Jurkat, Clone E6-1 (cell line): ENCODE measurements at places on chromosomes 5 and 9.

DNA sequence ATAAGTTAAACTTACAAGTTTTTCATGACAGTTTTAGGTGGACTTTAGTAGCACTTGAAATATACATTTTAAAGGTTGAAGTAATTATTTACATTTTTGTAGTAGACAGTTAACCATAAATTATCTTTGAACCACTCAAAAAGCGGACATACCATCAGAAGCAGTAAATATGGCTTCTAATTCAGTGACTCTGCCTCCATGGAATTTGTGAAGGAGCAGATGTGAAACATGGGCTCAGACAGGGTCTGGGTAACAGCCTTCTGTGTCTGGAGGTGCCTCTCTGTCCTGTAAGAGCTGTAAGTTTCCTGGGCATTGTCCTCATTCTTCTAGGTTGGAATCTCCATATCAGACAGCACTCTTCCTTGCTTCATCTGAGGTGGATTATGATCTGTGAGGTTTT is 12.4 kb downstream of the RLN2 start:
- DNase-seq: no peak

- no peak for DNase-seq
Measured at GRCh38 chr5:175329976-175330375, 114.0 kb downstream of the DRD1 start.

DNA sequence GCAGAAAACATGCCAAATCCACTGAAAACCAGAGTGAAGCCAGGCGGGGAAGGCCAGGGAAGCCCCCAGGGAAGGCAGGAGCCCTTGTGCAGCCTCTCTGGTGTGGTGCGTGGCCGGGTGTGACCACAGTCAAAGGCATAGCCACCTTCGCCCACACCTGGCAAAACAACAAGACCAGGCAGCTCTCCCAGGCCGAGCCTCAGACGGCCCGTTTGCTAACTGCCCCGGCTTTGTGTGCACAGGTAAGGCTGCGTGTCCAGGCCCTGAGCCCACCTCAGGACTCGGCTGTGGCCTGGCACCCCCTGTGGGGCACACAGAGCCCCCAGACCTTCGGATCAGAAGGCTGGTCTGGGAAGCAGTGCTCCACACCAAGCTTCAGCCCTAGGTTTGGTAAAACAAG is 6.1 kb downstream of the TMEM250 start:
- DNase-seq: no peak

GRCh38 chr5:78509884-78510769 is 138.4 kb downstream of the LHFPL2 start:
- no peak for DNase-seq

- peak; percentile 39 for DNase-seq
Measured at GRCh38 chr9:132802121-132802795, 75.8 kb downstream of the AK8 start.

DNA sequence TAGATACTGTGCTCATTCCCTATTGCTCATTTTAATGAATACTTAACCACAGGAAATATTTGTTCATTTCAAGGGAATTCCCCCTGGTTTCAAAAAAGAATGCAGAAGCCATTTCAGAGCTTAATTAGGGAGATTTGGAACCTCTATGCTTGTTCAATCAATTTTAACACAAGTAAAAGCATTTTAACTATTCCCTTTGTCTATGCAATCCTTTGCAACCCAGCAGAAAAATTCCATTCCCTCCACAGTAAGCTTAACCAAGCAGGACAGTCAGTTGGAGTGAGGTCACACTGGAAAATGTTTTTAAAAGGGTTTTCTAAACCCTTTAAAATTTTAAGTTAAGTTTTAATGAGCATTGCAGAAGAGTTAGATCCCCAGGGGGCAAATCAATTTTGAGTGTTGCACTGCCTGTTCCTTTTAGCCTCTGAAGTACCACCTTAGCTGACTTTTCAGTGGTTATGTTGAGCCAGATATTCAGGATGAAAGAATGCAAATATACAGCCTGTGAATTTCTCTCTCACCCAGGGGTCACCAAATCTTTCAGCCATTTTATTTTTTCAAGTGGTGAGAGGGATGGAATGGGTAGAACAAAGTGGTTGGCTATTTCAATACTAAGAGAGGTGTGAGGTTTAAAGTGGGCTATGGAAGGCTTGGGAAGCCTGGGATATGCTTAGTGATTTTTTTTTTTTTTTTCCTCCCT is 356.2 kb upstream of the NUDT12 start:
- DNase-seq: no peak

DNA sequence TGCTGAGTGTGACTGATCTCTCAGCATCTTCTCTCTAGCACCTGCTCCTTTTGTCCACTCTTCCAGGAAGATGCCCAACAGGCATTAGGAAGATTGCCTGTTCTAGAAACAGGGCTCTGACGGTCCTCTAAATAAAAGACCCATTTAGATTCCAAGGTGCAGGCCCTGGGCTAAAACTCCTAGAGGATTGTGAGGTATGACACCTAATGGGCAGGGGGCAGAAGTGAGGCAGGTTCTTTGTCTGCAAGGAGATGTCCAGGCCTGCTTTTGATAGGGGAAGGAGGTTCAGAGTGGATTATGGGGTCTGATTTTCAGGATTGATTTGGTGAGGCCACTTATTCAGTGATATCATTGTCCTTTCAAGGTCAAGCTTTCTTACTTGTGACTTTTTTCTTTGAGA is 140.8 kb upstream of the TRPC7 start:
- no peak for DNase-seq

DNA sequence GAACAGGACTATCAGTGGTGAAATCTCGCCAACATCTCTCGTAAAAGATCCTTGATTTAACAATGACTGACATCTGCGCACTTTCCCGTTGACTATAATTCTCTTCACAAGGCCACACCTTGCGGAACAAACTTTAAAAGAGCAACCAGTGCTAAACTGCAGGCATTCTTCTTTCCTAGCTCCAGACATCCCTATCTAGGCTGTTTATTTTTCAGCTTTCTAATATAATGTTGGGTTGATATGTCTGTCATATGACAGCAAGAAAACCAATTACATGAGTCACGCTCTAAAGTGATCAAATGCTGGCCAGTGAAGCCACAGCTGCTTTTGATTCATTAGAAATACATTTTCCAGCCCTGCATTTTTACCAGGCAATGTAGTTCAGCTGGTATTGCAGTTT is 162.5 kb downstream of the ELAVL2 start:
- DNase-seq: no peak

DNA sequence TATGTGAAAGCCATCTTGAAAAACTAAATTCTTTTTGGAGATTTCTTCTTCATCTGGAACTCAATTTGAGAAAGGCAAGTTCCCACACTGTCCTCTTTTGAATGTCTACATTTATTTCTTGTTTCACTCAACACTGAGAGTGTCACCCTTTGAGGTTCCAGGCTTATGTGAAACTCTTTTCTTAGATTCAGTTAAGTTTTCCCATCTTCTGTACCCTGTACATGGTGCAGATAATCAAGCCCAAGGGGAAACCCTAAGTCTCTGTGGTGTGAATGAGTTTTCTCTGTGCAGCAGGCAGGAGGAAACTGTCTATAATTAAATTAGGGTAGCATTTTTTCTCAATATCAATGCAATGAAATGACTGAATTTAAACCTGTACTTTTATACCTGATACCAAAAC is 72.3 kb upstream of the PRLR start:
- no peak for DNase-seq

DNA sequence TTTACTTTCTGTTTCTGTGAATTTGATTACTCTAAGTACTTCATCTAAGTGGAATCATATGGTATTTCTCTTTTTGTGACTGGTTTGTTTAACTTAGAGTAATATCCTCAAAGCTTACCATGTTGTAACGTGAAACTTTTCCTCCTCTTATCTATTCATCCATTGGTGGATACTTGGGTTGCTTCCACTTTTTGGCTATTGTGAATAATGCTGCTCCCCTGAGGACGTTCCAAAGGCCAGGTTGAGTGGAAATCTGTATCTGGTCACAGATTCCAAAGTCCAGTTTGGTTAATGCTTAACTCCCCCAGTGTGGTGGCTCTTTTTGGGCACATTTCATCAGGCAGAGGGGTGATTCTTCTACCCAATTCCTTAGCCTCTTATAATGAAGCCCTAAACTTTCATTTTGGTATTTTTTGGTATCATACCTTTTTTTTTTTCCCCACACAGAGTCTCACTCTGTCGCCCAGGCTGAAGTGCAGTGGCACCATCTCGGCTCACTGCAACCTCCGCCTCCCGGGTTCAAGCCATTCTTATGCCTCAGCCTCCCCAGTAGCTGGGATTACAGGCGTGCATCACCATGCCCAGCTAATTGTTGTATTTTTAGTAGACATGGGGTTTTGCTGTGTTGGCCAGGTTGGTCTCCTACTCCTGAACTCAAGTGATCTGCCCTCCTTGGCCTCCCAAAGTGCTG is 65.4 kb downstream of the CMYA5 start:
- DNase-seq: no peak

DNA sequence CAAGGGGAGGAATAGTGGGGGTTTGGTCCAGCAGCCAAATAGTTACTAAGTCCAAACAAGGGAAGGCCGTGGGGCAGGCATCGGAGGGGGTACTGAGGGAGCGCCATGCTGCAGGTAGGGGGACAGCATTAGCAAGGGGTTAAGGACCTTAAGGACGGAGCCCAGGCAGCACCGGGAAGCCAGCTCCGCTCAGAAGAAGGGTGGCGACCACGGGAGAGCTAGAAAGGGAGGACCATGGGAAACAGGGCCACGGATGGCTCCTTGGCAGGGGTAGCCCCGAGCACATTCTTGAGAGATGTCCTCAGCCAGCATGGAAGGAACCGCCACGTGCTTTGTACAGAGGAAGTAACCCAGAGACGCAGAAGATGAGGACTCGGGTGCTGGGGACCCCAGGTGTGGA is 76.2 kb upstream of the STXBP1 start:
- DNase-seq: no peak

GRCh38 chr5:74105126-74105780 is 479.3 kb downstream of the ARHGEF28 start:
- DNase-seq: no peak

DNA sequence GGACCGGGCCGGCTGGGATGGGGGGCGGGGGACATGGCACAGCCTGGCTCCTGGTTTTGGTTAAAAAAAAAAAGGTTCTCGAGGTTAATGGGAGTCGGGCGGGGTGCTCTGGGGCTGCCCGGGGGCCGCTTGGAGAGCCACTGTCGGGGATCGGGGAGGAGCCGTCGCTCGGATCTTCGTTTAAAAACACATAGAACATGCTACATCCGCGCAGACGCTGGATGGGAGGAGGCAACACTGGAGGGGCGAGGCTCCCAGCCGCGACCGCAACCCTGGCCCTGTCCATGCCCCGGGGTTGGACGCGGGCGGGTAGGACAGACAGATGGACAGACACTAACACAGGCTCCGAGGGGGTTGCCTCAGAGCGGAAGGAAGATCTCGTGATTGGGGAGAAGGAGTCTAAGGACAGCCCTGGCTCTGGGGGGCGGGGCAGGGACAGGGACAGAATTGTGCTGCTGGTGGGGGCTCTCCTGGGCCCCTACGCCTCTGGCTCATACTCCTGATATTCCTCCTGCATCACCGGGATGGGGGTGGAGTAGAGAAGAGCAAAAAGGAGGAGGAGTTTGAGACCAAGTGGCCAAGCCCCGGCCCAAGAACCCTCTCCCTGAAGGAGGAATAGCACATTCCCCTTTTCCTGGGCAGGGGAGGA is 9.9 kb downstream of the SNCB start:
- DNase-seq: no peak

GRCh38 chr9:98009936-98010335 is 26.8 kb downstream of the ANP32B start:
- DNase-seq: no peak

GRCh38 chr5:167639766-167640165 is 651.7 kb upstream of the WWC1 start:
- no peak for DNase-seq

DNA sequence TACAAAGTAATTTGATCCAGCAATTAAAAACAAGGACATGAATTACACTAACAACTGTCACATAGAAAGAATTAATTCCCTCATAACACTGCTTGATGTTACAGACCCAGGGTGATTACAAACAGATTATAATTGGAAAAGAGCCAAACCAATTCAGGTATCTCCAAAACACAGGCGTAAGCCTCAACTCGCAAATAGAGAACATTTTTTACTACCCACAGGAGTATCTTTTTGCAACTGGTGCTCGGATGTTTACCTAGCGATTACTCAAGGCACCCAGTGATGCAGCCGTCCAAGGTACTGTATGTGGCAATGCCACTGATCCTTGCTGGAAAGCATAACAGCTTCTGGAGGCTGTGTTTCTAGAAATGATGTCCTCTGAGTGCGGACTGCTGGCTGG is 386.1 kb upstream of the KIF2A start:
- DNase-seq: no peak

DNA sequence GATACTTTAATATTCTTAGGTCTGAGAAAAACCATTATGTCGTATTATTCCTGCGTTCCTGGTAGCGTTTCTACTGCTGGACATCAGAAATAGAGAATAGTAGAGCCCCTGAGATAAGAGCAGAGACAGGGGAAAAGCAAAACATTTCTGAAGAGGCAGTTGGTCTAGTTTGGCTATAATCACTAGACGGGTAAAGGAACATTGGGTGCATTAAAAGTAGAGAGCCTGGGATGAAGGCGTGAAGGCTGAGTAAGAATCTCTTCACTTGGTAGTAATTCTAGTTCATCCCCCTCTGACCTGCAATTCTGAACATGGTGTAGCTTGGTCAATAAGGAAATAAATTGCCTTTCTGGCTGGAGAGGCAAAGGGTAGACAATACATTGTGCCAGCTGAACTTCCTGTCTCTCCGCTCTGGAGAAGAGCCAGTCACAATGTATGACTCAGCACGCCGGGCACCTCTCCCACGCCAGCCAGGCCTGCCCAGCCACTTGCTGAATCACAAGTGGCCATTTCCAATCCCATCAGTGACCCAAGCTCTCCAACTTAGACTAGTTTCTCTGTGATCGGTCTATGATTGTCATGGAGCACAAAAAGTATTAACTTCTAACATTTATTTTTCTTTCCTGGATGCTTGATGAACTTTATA is 75.4 kb downstream of the STK32A start:
- no peak for DNase-seq

GRCh38 chr9:76231001-76231400 is 163.2 kb downstream of the RFK start:
- DNase-seq: no peak

DNA sequence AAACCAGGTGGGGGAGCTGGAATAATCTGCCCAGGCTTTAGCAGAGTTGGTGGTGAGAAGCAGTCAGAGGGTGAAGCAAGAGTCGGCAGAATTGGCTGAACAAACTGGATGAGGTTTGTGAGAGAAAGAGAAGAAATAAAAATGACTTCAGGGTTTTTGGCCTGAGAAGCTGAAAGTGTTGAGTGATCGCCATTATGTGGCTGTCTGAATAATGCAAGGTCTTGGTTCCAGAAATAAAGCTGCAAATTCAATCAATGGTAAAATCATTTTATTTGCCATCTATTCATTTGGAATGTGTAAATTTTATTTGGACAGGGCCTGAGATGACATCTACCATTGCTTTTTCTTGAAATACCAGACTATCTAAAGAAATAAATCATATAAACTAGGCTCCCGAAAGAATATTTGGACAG is 50.4 kb upstream of the DAB2 start:
- DNase-seq: no peak

- DNase-seq: no peak
Measured at GRCh38 chr5:125595095-125595494, 828.1 kb upstream of the GRAMD2B start.
